Naive thymus-derived CD4-positive, alpha-beta T cell (primary cell): ENCODE measurements at places on chromosomes 16 and 17. TPM values are rescaled to one million over a fixed set of nuclear protein-coding genes. Genes with fewer than 3 reads are reported as not detected.
A peak's percentile ranks its signal among the peaks of the same experiment; 100 is the strongest.

GRCh38 chr17:2724784-2725164 is 13.2 kb upstream of the CLUH start:
- peak; percentile 34 for DNase-seq

DNA sequence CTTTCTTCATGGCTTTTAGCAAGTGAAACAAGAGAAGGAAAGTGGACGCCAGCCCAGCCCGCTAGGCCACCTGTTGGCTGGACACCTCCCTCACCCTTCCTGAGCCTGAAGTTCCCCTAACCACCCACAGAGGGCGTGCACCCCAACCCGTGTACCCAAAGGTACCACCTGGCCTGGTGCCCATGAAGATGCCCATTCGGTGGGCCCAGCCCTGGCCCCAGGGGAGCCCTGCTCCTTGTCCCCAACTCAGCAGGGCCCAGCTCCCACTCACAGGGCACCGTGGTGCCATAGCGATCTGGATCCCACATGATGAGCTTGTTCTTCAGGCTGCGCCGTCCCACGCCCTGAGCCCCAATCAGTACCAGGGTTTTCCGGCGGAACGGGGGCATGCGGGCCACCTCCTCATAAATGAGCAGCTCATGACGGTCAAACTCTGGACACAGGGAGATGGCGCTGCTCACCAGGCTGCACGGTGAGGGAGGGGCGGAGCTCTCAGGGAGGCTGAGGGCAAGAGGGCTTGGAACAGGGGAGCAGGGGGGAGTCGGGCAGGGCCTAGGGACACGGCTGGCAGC is 26.8 kb downstream of the MPP2 start:
- DNase-seq = peak; percentile 23

DNA sequence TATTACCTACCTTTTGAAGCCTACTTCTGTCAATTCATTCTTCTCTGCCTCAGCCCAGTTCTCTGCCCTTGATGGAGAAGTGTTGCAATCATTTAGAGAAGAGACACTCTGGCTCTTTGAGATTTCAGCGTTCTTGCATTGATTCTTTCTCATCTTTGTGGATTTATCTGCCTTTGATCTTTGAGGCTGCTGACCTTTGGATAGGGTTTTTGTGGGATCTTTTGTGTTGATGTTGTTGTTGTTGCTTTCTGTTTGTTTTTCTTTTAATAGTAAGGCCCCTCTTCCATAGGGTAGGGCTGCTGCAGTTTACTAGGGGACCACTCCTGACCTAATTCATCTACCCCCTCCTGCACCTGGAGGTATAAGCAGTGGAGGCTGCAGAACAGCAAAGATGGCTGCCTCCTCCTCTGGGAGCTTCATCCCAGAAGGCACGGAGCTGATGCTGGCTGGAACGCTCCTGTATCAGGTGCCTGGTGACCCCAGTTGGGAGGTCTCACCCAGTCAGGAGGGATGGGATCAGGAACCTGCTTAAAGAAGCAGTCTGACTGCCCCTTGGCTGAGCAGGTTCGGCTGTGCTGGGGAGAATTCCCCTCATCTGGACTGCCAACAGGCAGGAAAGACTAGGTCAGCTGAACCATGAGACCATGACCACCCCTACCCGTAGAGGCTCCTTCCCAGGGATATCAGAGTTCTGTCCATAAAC is 28.0 kb downstream of the NFATC3 start:
- no peak for DNase-seq

DNA sequence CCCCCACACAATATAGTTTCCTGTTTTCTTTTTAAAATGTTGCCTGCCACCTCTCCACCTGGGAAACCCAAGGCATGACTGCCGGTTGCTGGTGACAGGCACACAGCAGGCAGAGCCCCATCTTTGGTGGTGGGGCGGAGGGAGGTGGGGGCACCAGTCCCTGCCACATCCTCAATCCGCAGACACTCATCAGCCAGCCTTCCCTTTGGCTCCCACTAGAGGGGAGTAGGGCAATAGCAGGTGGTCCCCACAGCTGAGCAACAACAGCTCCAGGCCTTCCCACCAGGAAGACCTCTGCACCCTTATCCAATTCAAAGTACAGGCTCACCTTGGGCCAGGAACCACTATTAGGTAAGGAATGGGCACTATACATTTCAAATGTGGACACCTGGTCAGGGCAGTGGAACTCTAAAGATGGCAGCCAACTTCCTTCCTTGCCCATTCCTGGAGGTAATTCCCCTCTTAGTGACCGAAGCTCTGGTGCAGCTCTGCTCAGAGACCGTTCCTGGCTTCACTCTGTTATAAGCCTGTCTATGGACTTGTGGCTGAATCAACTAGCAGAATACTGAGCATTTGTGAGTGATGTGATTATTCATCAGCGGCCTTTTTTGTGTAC is 13.9 kb downstream of the RECQL5 start:
- peak; percentile 30 for DNase-seq

The ACTG1 gene
- polyA plus RNA-seq = 1,098 TPM

The JPH3 gene
- not detected for polyA plus RNA-seq

The TBC1D3C gene
- polyA plus RNA-seq = not detected

The GSE1 gene
- polyA plus RNA-seq = 0.18 TPM

The NPIPA2 gene
- polyA plus RNA-seq = not detected

The KRT25 gene
- not detected for polyA plus RNA-seq

DNA sequence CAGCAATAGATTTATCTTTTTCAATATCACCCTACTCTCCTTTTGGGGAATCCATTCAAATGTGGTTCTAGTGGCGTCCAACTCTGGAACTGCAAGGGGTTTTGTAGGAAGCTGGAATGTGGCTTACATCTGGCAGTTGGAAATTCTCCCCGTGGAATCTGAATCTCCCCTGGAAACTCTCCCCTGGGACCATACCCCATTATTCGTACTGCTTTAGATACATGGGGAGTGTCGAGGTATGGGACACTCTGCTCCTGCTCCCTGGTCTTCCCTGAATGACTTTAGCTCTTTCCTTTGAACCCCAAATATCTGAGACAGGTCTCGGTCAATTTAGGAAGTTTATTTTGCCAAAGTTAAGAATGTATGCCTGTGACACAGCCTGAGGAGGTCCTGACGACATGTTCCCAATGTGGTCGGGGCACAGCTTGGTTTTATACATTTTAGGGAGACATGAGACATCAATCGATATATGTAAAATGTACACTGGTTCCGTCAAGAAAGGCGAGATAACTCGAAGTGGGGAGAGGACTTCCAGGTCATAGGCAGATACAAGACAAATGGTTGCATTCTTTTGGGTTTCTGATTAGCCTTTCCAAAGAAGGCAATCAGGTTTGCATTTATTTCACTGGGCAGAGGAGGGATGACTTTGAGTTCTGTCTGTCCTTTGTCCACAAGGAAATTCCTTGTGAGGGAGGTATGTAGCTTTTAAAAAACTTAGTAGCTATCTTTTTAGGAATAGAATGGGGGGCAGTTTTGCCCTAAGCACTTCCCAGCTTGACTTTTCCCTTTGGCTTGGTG is 89.1 kb upstream of the CORO6 start:
- no peak for DNase-seq

The C16orf78 gene
- polyA plus RNA-seq = not detected

- DNase-seq = no peak
Measured at GRCh38 chr17:29162909-29163341, 17.3 kb downstream of the MYO18A start.

GRCh38 chr16:67856927-67857546 is 9.5 kb upstream of the CENPT start:
- DNase-seq = no peak

GRCh38 chr16:66207139-66207882 is 159.2 kb upstream of the CDH5 start:
- DNase-seq = no peak

The OTOA gene
- polyA plus RNA-seq = not detected

DNA sequence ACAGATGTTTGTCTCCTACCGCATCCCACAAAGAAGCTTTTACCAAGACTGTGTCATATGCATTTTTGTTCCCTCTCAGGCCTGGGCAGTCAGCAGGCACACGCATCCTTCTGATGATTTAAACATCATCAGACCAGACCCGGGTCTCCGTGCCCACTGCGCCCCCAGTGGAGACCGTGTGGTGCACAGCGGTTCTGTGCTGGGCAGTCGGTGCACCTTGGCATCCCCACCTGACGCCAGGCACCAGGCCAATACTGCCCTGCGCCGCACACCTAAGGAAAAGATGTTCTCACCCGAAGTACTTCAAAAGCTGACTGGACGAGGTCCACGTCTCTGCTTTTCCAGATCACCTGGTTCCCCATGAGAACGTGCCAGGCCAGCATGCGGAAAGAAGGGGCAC is 10.6 kb upstream of the PLD6 start:
- no peak for DNase-seq

The ATP2A3 gene
- polyA plus RNA-seq = 46.6 TPM

The SHPK gene
- polyA plus RNA-seq = 5.5 TPM

DNA sequence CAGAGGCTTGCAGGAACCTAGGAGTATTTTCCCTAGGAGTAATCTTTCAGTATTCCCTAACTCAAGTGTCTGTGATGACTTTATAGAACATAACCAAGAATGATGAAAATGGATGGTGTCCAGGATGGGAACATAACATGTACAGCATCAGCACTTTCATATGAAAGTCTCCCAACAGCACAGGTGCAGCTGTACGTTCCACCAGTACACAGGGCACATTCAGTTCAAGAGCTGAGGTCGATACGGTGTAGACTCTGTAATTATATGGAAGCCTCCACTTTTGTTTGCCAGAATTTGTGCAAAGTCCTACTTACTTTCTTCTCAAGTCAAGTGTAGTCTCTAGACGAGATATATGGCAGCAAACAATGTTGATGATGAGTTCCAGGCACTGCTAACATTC is 46.2 kb upstream of the CRYM start:
- no peak for DNase-seq

DNA sequence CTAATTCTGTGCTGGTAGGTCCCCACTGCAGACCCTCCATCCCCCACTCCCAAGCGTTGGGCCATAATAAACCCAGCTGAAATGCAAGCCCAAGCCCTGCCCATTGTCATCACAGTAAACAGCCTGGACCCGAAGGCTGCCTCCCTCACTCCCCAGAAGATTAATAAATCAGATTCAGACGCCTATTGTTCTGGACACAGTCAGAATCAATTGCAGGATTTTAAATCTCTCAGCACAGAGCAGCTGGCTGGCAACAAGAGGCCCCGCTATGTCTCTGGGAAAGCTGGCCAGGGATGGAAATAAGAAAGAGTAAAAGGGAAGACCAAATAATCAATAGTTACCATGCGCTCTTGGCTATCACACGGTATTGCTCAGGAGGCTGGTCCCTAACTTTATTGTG is 93.9 kb downstream of the C17orf67 start:
- no peak for DNase-seq

DNA sequence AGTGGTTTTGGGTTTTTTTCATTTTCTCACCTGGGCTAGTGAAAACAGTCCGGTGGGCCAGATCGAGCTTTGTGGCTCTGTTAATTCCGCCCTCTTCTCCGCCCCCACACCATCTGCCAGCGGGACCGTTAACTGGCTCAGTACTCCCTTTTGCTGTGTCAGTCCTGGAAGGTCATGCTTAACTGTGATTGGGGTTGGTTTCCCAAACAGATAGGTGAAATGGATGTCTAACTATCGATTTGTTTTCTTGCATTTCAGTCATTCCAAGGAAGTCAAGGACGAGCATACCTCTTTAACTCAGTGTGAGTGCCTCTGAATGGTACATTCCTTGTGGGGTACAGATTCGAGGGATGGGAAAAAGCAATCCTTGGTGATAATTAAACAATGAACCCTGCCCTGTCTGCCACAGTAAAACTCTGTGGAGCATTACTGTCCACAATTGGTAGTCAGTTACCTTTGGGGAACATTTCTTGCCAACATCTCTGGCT is 56.7 kb downstream of the YPEL2 start:
- no peak for DNase-seq

GRCh38 chr17:10018461-10018891 is 113.4 kb upstream of the RCVRN start:
- no peak for DNase-seq

The CCR7 gene
- 2,301 TPM for polyA plus RNA-seq

The CDH3 gene
- not detected for polyA plus RNA-seq

The CCDC43 gene
- 10.2 TPM for polyA plus RNA-seq

DNA sequence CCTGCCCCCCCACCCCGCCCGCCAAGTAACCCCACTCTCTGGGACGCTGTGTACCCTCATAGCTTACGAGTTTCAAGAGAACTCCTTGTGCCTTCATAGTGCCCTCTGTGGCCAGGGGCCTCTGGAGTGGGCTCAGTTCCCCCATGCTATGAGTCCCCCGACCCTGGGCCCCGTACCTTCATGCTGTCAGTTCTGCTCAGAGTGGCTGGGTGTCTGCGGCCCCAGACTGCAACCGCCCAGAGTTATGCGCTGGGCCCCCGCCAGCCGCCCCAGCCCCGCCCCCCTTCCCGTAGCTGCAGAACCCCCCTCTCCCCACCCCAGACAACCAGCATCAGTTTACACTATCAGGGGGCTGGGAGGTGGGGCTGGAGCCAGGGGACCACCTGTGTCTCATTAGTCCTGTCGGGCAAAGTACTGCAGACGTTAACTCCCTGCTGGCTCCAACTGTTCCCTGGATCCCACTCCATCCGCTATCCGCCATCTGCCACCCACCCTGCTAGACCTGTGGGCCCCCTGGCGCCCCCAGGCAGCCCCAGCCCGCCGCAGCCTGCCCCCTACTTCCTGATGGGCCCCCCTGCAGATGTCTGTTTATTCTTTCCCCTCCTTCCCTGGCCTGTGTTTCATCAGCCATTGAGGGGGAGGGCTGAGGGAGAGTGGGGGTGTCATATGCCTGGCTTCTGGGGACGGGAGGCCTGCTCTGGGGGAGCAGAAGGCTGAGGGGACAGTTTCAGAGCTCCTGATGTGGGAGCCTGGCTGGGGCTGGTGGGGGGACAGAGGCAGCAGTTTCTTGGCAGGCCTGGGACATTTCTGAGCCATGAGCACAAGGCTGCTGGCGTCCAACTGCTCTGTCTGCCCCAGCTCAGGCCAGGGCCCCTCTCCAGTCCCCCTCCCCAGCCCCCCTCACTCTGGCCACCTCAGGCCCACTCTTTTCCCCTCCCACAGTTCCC is at the start of gene MFAP4:
TSS of gene MFAP4 (minus strand) at position 217 of the 947 bp plus-strand sequence. CDS start at position 182, 35 bp downstream.
- DNase-seq = no peak

DNA sequence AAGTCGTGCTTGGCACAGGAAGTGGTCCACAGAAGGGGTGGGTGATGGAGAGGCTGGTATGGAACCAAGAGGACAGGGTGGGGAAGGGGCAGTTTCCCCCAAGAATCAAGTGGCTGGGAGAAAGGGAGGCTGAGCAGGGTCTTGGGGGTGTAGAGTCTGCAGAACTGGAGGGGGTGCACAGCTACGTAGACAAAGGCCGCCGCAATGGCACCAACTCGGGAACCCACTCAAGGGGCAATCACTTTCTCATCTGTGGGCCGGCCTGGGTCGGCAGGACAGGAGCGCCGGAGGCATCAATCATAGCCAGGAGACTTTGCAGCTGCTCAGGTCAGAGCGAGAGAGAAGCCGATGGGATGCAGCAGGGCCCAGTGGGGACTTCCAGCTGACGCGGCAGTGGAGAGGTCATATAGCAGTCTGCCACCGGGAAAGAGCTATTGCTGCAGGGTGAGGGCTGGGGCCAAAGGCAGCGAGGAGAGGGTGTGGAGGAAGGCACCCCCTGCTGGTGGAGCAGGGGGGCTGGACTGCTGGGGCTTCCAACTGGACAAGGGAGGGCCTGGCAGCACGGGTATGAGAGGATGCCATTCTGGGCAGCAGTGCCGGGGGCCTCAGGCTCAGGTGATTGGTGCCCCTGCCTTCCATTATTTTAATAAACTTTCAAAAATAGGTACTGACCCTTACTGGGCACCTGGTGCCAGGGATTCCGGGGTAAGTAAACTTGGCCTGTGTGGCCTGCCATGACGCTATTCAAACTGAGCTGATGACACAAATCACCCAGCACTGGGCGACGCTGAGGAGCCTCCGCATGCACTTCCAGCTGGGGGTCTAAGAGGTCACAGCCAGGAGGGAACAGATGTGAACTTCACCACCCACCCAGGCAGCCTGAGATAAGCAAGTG is 52.5 kb upstream of the MTSS2 start:
- no peak for DNase-seq
